ENCODE measurements at places on chromosomes 1 and 21.

DNA sequence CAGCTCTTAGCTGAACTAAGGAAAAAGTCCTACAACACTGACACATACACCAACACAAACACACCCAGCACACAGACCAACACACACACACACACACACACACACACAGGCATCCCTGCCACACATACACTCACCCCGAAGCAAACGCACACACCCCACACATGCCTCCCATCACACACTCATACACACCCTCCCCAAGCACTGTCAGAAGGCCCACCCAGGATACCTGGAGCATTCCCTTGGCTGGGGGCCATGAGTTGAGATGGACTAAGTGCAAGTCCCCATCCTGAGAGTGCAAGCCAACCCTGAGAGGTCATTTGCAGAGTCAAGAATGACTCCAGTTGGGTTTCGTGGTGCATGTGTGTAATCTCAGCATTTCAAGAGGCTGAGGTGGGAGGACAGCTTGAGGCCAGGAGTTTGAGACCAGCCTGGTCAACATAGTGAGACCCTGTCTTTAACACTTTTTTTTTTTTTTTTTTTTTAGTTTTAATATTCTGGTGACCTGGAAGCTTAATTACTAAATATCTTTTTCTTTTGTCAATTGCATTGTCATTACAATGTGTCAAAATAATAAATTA is 117.3 kb downstream of the RHOU start:
- no peak for DNase-seq

DNA sequence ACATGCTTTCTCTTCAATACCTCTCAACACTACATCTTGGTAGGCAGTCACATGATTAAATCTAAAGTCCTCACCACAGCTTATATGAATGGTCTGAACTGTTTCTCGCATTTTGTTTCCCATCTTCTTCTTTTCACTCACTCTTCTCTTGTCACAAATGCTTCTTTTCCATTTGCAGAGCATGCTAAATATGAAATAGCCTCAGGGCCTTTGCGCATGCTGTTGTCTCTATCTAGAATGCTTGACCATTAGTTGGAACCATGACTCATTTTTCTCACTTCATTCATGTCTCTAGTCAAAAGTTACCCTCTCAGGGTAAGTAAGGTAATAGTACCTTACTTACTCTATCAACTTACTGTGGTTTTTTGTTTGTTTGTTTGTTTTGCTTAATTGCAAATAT is 239.7 kb downstream of the PTPRC start:
- DNase-seq = no peak

GRCh38 chr1:234584926-234585325 is 25.1 kb downstream of the IRF2BP2 start:
- peak; percentile 76 for DNase-seq

DNA sequence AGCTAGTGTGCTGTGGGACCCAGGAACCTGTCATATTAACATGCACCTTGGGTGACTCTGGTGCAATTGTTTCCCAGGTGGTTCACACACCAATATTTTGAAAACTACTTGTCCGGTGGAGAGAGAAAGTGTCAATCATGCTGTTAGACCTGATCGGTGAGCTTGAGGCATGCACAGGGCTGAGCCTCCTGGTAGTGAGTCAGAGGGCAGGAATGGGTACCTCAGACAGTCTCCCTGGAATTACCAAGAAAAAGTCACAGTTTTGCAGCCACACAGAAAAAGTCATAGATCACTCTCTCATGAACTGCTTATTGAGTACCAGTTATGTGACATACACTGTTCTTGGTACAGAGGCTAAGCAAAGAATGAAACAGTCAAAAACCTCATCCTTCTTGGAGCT is 140.1 kb upstream of the NFIA start:
- no peak for DNase-seq

- DNase-seq = peak; percentile 86
These were observed 252.0 kb downstream of the PTBP2 start for GRCh38 chr1:96973605-96974004.

GRCh38 chr1:169100208-169100607 is 6.3 kb upstream of the ATP1B1 start:
- no peak for DNase-seq

DNA sequence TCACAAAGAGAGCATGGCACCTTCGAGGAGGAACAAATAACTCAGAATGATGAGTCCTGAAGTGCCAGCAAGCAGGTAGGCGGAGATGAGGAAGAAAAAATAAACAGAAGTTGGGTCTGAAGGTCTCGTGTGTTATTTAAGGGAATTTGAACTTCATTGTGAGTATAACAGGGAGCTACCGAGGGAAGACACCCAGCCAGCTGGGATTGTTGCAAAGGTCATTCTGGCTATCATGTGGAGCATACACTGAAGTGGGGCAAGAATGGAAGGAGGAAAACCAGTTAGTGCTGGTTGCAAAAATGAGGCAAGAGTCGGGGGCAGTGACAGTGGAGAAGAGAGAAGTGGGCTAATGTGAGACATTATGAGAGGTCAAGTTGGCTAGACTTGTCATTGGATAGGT is 53.6 kb upstream of the RAP1A start:
- no peak for DNase-seq

DNA sequence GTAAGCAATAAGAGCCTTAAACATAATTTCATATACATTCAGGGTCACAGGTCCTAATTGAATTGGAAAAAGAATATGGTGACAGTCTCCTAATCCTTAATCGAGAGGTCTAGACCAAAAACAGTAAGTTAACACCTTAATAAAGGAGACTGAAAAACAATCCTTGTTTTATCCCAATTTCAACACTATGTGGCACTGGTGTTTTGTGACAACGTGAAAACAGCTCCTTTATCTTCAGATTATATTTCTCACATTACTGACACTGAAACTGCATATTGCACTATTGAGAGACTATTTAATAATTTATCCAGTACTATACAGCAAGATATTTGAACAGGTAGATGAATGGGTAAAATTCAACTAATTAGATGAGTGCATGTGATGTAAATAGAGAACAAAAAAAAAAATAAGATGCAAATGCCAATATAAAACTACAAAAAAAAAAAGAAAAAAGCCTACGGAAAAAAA is 34.1 kb downstream of the TP53BP2 start:
- peak; percentile 45 for DNase-seq

- DNase-seq = no peak
These were observed 241.8 kb downstream of the TTLL7 start for GRCh38 chr1:83756984-83757717.

GRCh38 chr1:9490605-9491339 is 48.5 kb upstream of the SLC25A33 start:
- DNase-seq = peak; percentile 77

- peak; percentile 55 for DNase-seq
These were observed 4.5 kb downstream of the PLA2G2A start for GRCh38 chr1:19974822-19975416.

DNA sequence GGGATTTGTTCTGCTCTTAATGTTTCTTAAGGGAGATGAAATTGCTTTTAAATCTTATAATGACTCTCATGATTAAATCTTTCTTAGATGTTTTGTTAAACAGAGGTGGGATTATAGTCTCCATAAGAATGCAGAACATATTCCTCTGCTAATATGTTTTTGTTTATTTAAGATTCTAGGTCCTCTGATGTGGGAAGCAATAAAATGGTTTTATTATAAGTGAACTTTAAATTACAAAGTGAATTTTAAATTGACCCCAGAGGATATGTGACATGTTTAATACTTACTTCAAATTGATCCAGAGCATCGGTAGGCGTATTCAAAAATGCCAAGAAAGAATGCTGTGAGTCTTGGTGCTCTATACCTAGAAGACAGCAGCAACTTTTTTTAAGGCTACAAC is 129.4 kb downstream of the COQ8A start:
- DNase-seq = no peak

DNA sequence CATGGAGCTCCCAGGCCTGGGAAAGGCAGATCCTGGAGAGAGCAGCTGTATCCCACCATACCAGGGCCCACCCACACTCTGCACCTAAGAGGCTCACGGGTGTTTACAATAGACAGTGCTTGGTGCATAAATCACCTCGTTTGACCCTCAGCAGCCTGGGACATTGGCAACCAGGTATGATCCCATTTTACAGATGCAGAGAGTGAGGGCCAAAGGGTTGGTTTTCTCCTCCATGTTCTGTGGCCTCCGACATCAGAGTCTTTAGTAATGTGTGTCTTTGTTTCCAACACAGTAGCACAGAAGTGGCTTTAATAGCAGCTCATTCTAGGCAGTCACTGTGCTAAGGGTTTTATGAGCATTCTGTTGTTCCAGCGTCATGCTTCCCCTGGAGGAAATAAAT is 176.5 kb downstream of the KAZN start:
- DNase-seq = no peak

DNA sequence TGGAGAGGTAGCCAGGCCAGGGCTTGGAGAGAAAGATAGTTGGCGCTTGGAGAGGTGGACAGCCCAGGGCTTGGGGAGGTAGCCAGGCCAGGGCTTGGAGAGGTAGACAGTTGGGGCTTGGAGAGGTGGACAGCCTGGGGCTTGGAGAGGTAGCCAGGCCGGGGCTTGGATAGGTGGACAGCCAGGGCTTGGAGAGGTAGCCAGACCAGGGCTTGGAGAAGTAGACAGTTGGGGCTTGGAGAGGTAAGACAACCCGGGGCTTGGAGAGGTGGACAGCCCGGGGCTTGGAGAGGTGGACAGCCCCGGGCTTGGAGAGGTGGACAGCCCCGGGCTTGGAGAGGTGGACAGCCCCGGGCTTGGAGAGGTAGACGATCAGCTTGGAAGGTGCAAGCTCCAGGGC is 7.7 kb downstream of the LSS start:
- no peak for DNase-seq

GRCh38 chr1:85058786-85059185 is 10.5 kb upstream of the MCOLN3 start:
- no peak for DNase-seq

- DNase-seq = peak; percentile 92
These were observed 153.2 kb downstream of the TGFB2 start for GRCh38 chr1:218498056-218498938.

- no peak for DNase-seq
These were observed 159.1 kb upstream of the RAB4A start for GRCh38 chr1:229111703-229112319.

GRCh38 chr1:226402739-226403165 is 5.1 kb downstream of the PARP1 start:
- no peak for DNase-seq

- no peak for DNase-seq
These were observed 8.4 kb downstream of the ETV3L start for GRCh38 chr1:157091186-157091585.

DNA sequence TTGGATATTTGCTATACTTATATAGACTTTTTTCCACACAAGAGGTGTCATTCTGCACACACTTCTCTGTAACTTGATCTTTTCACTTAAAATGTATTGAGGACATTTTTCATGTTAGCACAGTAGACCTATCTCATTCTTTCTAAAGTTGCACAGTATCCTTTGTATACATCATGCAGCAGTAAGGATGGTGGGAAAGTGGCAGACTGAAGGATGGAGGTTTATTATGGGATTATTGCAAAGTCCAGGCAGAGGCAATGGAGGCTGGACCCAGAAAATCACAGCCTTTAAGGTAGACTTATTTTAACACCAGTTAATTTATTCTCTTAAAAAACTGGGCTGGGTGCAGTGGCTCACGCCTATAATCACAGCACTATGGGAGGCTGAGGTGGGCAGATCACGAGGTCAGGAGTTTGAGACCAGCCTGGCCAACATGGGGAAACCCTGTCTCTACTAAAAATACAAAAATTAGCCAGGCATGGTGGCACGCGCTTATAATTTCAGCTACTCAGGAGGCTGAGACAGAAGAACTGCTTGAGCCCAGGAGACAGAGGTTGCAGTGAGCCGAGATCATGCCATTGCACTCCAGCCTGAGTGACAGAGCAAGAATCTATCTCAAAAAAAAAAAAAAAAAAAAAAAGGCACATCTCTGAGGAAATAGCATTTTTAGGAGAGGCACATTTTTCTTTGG is 25.8 kb downstream of the SLAMF1 start:
- DNase-seq = no peak

- DNase-seq = no peak
These were observed 7.0 kb downstream of the KRTCAP2 start for GRCh38 chr1:155166051-155166470.

DNA sequence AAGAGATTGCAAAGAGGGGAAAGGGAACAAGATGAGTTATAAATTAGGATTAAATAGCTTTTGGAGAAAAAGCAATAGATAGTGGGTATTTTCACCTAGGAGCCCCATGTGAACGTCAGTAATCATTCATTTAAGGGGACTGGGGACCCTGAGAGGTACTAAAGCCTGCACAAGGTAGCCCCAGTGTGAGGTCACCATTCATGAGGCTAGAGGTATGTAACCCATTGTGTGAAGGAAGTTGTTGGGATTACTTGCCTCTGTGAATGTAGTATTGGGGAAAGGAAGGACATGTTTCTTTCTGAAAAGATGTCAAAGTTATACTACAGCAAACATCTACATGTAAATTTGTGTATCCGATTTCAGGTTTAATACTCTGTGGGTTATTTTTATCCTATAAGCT is 276.8 kb downstream of the TBX15 start:
- DNase-seq = no peak

DNA sequence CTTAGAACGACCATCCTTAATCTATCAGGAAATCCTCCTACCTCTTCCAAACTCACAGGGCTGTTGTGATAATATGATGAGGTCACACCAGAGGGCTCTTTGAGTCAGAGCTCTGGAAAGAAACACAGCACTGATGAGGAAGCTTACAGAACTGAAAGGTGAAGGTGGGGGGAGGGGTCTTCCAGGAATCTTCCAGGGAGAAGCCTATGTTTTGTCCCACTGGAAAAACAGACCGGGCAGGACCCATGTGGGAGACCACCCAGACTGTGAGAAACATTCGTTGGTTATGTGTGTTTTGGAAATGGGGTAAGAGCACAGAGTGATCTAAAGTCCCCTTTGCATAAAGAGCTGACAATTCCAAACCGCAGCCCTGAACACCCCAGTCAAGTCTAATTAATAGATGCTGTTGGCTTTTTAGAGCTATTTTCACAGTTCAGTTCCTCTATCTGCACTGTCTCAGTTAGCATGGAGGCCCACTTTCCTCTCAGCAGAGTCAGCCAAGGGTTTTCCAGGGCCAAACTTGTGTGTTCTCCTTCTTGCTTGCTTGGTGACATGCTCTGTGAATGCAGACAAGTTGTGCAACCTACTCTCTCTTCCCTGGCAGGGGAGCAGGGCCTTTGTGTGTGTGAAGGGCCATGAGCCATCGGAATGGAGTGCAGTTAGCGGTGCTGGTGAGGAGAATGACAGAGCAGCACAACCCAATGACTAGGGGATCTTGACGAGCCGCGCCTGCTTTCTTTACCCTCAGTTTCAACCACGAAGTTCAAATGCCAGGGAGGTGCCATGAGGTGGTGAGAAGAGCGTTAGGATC is 12.3 kb downstream of the PHLDA3 start:
- peak; percentile 97 for DNase-seq

GRCh38 chr1:10870493-10871096 is 74.1 kb upstream of the CASZ1 start:
- no peak for DNase-seq

- DNase-seq = no peak
These were observed 114.7 kb downstream of the PBX1 start for GRCh38 chr1:164673584-164674214.

- DNase-seq = no peak
These were observed 58.9 kb downstream of the TEX35 start for GRCh38 chr1:178571807-178572206.

All from fibroblast of skin of scalp (primary cell).